H1 (cell line): ENCODE measurements at places on chromosomes 5 and 9. TPM values are rescaled to one million over a fixed set of nuclear protein-coding genes. Genes with fewer than 3 reads are reported as not detected.

- no peaks in the 10 kb centered on the region for H3K4me1 ChIP-seq
- DNase-seq = no peak
- H3K27ac ChIP-seq = no peak overlapping the region
These were observed 15.4 kb upstream of the SUSD3 start for GRCh38 chr9:93043122-93043521.

- H3K4me1 ChIP-seq = no peaks in the 10 kb centered on the region
- H3K4me3 ChIP-seq = no peak overlapping the region
- H3K27me3 ChIP-seq = no peaks in the 10 kb centered on the region
- H3K27ac ChIP-seq = no peak overlapping the region
- no peaks in the 10 kb centered on the region for H3K36me3 ChIP-seq
These were observed 20.6 kb downstream of the UNC5A start for GRCh38 chr5:176830995-176831423.

DNA sequence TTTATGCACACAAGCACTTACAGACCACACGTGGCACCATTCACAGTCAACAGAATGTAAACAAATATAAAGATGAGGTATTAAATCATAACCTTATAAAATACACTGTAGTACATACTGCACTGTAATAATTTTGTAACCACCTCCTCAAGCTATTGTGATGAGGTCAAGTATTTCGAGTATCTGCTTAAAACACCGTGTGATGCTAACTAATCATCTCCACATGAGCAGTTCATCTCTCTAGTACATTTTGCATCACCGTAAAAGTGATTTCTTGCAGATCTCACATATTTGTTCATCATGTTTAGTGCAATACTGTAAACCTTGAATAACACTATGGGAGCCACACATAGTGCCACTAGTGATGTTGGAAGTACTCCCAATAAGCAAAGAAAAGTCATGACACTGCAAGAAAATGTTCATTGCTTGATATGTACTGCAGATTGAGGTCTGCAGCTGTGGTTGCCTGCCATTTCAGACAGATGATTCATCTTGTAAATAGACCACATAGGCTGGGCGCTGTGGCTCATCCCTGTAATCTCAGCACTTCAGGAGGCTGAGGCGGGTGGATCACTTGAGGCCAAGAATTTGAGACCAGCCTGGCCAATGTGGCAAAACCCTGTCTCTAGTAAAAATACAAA lies 44.3 kb downstream of the FOXB2 start:
- H3K27me3 ChIP-seq = no peaks in the 10 kb centered on the region
- no peak overlapping the region for H3K4me3 ChIP-seq
- no peaks in the 10 kb centered on the region for H3K36me3 ChIP-seq
- H3K27ac ChIP-seq = no peak overlapping the region
- no peaks in the 10 kb centered on the region for H3K4me1 ChIP-seq

- H3K36me3 ChIP-seq = no peaks in the 10 kb centered on the region
- no peaks in the 10 kb centered on the region for H3K27me3 ChIP-seq
- no peak overlapping the region for H3K4me3 ChIP-seq
These were observed 168.3 kb upstream of the PUM3 start for GRCh38 chr9:3012245-3012644.

DNA sequence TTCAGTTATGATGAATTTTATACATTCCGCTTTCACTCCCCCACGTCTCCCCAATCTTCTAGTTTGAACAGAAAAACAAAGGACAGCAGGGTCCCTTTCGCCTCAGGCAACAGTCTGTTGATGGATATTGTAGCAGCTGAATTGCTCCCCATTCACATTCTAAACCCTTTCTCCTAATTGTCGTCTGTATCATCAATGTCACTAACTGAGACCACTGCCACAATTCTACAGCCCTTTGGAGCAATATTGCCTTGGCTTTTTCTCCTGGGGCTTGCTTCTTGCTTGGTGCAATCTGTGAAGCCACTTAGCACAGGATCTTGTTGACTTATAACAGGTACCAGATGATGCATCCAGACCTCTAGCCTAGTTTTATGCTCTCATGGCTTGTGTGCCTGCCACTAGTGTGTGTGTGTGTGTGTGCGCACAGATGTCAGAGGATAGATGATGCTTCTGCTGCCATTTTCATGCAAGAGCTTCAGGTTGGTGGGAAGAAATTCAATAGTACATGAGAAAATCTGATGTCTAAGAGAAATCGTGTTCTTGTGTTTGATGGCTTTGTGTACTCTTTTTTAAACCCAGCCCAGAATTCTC lies 195.2 kb upstream of the ISL1 start:
- H3K4me1 ChIP-seq = peaks cover 7% of the 10 kb centered on the region; the same call in 1 of the 2 replicates
- H3K4me3 ChIP-seq = no peak overlapping the region
- no peaks in the 10 kb centered on the region for H3K27me3 ChIP-seq

MEGF10 gene
- total RNA-seq = 38.2 and 43.2 TPM in 2 replicates

DNA sequence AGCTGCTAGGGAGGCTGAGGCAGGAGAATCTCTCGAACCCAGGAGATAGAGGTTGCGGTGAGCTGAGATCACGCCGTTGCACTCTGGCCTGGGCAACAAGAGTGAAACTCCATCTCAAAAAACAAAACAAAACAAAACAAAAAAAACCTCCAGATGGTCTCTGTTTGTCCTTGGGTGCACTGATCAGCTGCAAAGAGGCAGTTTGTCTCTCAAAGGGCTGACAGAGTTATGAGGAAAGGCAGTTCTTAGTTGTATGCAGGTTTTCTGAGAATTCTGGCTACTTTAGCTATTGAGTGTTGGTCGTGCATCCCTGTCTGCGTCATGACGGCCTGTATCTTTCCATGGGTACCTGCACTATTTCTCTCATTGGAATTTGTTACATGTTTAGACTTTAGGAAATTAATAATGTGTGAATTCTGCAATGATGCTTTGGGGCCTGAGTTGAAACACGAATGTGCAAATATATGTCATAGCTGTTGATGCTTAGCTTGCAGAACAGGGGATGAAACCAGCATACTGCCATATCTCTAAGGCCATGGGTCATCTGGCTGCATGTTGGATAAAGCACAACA lies 18.2 kb downstream of the OR2S2 start:
- H3K4me1 ChIP-seq = no peaks in the 10 kb centered on the region
- no peak overlapping the region for H3K27ac ChIP-seq
- DNase-seq = no peak
- H3K27me3 ChIP-seq = peaks cover 27% of the 10 kb centered on the region
- H3K36me3 ChIP-seq = no peaks in the 10 kb centered on the region
- H3K4me3 ChIP-seq = no peak overlapping the region

GRCh38 chr9:93087971-93088655 lies 7.9 kb upstream of the CARD19 start:
- DNase-seq = no peak
- no peaks in the 10 kb centered on the region for H3K36me3 ChIP-seq
- no peaks in the 10 kb centered on the region for H3K27me3 ChIP-seq
- H3K4me3 ChIP-seq = no peak overlapping the region
- no peak overlapping the region for H3K27ac ChIP-seq

NEURL1B gene
- total RNA-seq = 5.7 and 6.1 TPM in 2 replicates

DNA sequence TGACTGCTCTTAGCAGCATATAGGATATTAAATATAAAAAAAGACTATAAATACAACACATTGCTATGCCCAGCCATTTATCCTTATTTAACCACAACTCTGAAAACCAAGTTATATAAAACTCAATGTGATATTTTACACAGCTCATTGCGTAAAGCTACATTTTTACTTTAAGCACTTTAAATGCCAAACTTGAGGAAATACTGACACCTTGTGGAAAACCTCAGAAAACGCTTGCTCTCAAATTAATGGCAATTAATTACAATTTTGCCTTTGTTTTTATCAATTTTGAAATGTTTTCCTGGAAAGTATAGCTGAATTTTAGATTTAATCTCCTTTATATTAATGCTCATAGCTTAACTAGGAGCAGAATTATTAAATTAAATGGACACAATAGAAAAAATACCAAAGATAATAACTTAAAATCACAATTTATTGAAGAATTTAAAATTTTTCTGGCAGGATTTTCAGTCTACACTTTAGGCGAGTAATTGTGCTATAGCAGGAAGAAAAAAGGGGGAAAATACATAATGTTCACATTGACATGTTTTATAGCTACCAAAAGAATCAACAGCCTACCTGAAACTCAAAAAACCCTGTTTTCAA lies 25.2 kb upstream of the PLAC8L1 start:
- H3K27ac ChIP-seq = no peak overlapping the region
- no peak overlapping the region for H3K4me3 ChIP-seq
- peaks cover 30% of the 10 kb centered on the region for H3K36me3 ChIP-seq

DNA sequence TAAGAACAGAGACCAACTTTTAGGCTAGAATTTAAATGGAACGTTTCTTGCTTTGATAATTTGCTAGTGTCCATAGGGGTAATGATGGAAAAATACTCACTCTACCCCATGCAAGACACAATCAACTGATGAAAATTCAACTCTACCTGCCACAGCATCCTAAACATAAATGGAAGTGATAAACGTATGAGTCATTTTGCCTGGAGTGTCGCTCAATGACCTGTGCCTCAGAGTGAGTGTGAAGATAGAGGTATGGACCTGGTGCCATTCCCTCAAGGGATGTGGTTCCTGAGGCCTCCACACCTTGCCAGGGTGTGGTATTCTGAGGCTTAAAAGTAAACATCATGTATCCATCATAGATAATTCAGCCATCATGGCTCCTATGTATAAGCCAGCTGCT lies 14.0 kb downstream of the ARL14EPL start:
- H3K27me3 ChIP-seq = no peaks in the 10 kb centered on the region
- no peaks in the 10 kb centered on the region for H3K36me3 ChIP-seq
- no peak for DNase-seq
- H3K4me3 ChIP-seq = no peak overlapping the region
- H3K4me1 ChIP-seq = no peaks in the 10 kb centered on the region
- H3K27ac ChIP-seq = no peak overlapping the region

DNA sequence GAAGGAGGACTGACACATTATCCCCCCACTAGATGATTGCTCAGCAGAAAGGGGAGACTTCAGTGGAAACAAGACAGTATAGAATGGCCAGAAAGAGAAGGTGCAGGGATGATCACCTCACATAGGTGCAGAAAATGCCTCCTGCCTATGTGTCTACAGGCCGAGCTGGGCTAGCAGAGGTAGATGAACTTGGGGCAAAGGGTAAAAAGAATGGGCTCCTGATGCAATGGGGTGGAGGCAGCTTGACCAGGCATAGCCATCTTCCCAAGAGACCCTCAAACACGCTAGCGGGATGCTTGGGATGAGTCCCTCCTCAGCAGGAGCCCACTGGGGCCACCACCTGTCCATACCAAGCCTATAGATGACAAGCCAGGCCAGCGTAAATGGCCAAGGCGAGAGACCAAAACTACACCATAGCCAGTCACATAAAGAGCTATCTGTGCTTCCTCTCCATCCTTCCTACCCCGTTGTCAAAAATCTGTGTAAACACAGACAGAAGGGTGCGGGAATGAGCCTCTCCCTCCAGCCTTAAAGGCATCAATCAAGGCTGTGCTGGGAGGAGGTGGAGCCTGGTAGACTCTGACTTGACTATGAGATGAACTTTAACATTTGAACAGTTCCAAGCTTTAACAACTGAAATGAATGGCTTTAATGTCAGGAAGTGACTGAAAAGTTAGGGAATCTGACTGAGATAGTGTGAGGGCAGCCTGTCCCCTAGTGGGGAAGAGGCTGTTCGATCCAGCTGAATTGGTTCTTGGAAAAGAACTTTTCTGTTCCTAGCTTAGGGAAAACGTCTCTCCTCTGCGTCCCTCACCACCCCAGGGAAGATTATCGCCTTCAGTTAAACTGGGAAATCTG lies 10.4 kb downstream of the C9orf152 start:
- no peak overlapping the region for H3K27ac ChIP-seq
- no peak overlapping the region for H3K4me3 ChIP-seq
- H3K36me3 ChIP-seq = no peaks in the 10 kb centered on the region

PLCXD3 gene
- 0.07 and 0.10 TPM in 2 replicates for total RNA-seq

PRDM9 gene
- not detected in 2 replicates for total RNA-seq

DNA sequence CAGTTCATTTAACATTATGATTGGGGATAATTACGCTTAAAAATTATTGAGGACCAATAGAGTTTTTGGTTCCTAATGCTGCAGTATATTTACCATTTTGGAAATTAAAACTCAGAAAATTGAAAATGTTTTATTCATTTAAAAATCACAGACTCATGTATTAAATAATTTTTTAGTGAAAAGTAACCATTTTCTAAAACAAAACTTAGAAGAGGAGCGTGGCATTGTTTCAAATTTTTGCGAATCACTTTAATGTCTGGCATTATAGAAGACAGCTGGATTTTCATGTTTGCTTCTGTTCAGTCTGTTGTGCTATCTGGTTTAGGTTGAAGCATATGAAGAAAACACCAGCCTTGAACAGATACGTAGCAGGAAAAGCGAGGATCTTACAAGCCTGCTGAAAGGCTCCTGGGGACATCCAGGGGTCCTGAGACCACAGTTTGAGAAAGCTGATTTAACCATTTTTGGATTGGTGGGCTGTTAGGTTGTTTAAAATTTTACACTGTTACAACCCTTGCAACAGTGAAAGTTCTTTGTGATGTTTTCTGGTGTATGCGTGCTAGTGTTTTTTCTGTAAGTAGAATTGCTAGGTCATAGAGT lies 1.6 kb downstream of the ZFYVE16 start:
- H3K36me3 ChIP-seq = no peaks in the 10 kb centered on the region
- peak overlapping the region; percentile 92 for H3K4me3 ChIP-seq
- no peaks in the 10 kb centered on the region for H3K27me3 ChIP-seq
- no peaks in the 10 kb centered on the region for H3K4me1 ChIP-seq
- no peak for DNase-seq

PDE6A gene
- not detected in 2 replicates for total RNA-seq

DNA sequence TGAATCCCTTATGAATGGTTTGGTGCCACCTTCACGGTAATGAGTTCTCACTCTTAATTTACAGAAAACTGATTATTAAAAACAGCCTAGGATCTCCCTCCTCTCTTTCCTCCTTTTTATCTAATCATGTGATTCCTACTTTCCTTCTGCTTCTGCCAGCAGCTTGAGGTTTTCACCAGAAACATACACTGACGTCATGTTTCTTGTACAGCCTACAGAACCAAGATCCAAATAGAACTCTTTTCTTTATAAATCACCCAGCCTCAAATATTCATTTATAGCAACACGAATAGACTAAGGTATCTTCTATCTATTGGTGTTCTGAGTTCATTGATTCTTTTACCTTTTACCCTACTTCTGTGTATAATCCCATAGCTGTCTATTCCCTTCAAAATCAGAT lies 388.9 kb upstream of the CDH10 start:
- no peak overlapping the region for H3K27ac ChIP-seq
- no peak overlapping the region for H3K4me3 ChIP-seq
- H3K27me3 ChIP-seq = no peaks in the 10 kb centered on the region
- no peaks in the 10 kb centered on the region for H3K4me1 ChIP-seq
- no peaks in the 10 kb centered on the region for H3K36me3 ChIP-seq

RNF183 gene
- total RNA-seq = not detected in 2 replicates
